ENCODE measurements at places on chromosomes 5 and 9.
A peak's percentile ranks its signal among the peaks of the same experiment; 100 is the strongest.

- no peak for DNase-seq
These were observed 10.6 kb downstream of the VAV2 start for GRCh38 chr9:133981589-133981957.

- no peak for DNase-seq
These were observed 38.6 kb downstream of the TGFBI start for GRCh38 chr5:136067422-136067821.

GRCh38 chr5:34494111-34494755, 161.9 kb upstream of the RAI14 start:
- no peak for DNase-seq

DNA sequence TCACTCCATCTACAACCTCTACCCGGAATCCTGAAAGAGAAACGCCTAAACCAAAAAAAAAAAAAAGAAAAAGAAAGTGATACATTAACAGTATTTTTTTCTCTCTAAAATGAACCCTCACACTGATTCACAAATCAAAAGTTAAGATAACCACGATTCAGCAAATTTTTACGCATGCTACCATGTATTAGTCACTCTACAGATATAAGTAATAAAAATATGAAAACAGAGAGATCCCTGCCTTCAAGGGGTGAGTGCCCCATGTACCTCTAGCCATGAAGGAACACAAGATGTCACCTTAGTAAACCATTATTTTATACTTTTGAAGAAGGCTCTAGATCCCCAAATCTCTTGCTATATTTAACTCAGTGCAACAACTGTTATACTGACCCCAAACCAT, 33.4 kb downstream of the CEMIP2 start:
- DNase-seq: no peak

- peak; percentile 66 for DNase-seq
These were observed 193.7 kb downstream of the PIK3R1 start for GRCh38 chr5:68409259-68409658.

- no peak for DNase-seq
These were observed 2.0 kb upstream of the PCDH12 start for GRCh38 chr5:141960018-141960417.

DNA sequence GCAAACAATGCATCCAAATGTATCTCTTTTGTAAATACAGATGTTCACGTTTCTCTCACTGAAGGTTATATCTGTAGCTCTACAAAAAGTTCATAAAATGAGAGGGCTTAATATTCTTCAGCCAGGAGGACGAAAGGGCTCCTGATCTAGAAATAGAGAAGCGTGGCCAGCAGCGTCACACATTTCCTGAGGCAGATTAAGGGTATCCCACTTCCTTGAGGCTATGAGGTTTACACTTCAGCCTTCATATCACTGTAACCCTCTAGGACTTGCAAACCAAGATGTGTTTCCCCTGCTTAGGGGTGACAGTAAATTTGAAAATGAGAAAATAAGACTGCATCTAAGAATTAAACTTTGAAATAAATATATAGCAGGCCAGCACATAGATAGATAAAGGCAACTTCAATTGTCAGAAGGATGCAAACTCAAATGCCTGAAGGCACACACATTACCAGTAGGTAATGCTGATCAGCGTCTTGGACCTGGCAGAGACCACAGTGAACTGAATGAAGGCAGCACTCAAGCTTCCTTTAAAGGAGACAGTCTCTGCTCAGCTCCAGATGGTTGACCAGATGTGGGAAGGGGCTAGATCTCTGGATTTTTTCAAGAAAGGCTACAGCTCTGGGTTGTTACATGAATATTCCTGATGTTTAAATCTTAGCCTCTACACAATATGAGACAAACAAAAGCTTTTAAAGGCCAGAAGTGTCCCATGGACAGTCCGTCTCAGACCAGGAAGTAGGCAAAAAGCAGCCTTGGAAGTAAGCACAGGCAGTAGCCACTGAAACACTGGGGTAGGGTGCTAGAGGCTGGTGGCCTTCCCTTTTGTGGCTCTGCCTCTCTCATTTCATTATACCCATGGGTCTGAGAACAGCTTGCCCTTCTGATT, 197.7 kb downstream of the MCTP1 start:
- no peak for DNase-seq

DNA sequence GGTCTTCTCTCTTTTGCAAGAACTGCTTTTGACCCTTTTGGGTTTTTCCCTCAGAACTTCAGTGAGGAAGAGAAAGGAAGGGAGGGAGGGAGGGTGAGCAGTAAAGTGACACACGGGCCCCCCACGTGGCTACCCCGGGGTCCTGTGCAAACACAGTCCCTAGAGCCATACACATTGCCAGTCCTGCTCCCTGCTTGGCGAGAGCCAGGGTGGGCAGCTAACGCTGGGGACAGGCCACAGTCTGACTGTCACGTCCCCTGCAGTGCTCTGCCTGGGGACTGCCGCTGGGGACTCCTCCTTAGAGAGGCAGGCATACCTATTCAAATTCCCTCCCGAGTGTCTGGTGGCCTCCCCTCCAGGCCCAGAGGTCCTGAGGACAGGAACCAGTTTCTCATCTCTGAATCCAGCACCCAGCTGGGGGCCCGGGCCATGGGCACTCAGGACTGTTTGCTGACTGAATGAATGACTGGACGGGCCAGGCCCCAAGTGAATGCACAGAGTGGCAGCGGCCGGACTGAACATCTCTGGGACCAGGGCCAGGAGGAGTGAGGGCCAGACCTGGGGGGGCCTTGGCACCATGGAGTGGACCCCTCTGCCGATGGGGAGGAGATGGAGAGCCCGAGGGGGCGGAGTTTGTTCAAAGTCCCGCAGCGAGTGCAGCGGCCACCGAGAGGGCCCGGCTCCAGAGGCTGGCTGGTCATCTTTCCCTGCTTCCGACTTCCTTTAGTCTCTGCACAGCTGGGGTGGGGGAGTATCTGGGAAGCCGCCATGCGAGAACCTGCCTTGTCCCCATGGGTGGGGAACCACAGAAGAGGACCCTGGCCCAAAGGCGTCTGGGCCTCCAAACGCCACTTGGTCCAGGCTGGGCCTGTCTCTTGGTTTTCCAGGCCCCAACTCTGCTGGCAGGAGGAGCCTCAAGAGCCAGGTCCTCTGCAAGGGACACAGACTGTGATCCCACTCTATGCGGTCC, 5.8 kb downstream of the CCDC187 start:
- no peak for DNase-seq

DNA sequence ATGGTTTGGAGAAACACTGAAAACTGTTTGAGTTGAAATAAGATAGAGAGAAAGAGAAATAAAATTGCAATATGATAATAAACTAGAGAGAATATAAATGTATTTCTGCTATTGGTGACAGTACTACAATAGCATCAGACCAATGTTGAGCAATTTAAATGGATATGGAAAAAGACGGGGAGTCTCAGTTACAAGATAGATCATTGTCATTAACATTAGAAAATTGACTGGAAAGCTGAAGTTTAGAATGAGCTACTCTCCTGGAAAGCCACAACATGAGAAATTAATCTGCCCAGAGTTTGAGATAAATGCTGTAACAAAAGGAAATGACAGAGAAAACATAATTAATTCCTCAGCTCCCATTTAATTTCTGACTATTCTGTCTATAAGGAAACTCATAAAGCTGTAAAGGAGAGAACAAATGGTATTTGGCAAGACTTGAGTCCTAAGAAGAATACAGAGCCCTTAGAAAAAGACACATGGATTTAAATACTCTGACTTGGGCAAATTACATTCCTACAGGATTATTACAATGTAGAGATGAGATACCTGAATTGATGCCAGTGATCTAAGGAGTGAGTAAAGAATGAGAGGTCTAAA, 624.5 kb upstream of the CHD1 start:
- no peak for DNase-seq

GRCh38 chr9:69801989-69802388, 18.6 kb upstream of the CFAP95 start:
- DNase-seq: no peak

- DNase-seq: no peak
These were observed 12.3 kb upstream of the MTMR12 start for GRCh38 chr5:32325062-32325461.

DNA sequence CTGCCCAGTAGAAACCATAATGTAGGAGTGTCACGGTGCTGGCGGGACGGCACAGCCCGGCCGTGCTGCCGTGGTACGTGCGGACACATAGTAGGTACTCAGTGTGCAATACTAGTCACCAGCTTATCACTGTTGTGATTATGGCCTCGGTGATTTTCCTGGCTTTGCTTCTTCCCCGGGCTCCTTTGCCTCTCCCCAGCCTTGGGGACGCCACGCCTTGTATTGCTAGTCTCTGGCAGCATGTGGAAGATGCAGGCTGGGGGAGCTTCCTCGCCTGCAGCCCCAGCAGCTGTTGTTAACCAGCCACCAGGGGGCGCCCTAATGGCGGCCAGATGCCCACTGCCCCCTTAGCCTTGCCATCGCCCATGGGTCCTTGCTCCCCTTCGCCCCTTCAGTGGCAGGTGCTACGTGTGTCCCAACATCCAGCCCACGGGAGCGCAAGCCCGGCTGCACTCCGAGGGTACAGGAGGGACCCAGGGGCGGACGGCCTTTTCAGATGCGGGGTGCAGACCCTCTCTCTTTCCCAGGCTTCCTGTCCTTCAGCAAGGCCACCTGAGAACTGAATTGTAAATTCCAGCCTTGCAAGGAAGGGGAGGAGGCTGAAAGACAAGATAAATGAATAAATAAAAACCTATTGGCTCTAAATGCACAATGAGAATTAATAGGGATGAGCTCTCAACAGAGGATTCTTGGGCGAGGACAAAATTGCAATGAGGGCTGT, 8.0 kb downstream of the NTNG2 start:
- no peak for DNase-seq

- no peak for DNase-seq
These were observed 165.4 kb upstream of the LHFPL2 start for GRCh38 chr5:78813906-78814530.

GRCh38 chr5:54689411-54690251, 172.1 kb downstream of the SNX18 start:
- DNase-seq: no peak

DNA sequence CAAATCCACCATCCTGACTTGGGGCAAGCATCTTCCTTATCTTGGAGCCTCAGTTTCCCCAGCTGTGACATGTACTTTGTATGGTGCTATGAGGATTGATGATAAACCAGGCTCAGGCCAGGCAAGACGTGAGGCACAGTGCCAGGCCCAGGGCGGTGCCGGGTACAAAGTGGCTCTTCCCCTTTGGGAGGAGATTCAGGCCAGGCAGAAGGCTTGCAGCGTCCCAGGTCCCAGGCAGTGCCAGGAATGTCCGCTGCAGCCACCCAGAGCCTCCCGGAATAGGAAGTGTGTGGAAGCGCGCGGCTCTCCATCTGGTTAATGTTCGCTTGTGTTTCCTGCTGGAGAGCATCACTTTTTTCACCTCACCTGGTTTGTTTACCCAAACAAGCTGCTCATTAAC, 12.6 kb upstream of the DENND1A start:
- DNase-seq: no peak

GRCh38 chr9:21432672-21433425, 7.4 kb upstream of the IFNA1 start:
- DNase-seq: no peak

DNA sequence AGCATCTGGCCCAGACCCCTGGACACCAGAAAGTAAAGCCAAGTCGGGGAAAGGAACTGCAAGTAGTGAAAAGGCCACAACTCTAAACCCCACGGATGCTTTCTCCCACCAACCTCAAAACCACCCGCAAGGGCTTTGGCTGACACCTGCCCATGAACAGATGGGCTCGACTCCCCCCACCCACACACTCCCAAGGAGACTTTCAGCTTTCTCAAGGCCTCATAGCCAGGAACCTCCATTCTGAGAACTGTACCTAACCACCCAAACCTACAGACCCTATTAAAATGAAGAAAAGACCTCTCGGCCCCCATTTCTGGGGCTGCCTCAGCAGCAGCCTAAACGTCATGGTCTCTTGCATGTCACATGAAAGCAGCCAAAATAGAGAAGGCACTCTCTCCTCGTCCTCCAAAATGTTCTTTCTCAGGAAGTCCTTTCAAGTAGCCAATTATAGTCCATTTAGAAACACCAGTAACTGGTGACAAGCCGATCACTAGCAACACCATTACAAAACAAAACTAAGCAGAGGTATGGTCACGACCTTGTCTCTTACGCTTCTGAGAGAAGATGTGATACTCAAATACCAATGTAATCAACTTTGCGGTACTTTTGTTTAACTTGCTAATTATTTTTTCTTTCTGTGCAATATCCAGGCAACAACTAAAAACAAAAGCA, 2.9 kb downstream of the B4GALT1 start:
- no peak for DNase-seq

- DNase-seq: no peak
These were observed 27.7 kb downstream of the SAR1B start for GRCh38 chr5:134604908-134605307.

- no peak for DNase-seq
These were observed 35.5 kb downstream of the DDX31 start for GRCh38 chr9:132634327-132634726.

DNA sequence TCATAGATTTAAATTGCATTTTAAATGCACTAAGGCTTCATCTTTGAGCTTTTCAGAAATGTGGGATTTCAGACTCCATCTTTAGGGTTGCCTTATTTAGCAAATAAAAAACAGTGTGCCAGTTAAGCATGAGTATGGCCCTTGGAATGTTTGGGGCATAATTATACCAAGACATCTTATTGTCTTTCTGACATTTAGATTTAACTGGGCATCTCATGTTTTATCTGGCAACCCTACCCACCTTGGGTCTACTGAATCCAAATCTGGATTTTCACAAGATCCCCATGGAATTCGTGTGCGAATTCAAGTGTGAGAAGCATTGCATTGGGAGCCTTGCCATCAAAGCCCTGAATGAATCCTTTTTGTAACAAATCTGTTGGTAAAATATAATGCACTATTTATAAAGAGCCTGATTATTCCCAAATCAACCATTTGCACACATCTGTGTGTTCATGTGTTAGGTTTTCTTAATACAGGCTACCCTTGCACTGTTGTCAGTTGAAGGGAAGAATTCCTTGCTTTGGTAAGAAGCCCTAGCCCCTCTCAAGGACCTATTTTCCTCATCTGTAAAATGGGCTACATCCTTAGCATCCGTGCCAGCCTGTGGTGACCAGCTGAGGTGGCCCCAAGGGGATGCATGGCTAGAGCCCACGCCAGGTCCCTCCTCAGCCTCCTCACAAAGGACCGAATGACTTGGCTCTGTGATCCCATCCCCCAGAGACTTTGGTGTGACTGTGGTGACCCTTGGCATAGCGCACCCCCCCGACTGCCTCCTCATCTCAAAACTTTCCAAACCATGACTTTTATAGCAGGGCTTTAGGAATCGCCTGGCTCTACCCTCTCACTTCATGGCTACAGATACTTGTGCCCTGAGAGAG, 8.1 kb downstream of the GSN start:
- no peak for DNase-seq
